ENCODE measurements at places on chromosomes 7 and 10.

DNA sequence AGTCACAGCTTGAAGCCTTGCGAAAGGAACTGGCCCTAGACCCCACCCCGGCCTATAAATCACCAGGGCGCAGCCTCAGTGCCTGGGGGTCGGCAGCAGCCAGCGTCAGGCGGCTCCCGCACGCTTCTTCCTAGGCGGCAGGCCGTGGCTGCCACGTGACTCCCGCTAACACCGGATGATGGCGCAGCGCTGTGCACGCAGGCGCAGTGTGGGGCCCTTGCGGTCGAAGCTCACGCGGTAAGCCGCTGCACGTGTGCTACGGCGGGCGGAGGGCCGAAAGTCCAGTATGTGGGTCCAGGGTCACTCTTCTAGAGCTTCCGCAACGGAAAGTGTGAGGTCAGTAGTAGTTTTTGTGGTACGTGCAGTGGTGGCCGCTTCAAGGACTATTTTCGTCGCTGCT is at the start of gene STK31:
STK31 (plus strand) TSS at position 220 of the 400 bp plus-strand sequence; CDS start at position 287, 67 bp downstream.
- no peak for DNase-seq
- H3K36me3 ChIP-seq, result no peaks in the 10 kb centered on the region
- no peak within 1 kb of the TSS for H3K27ac ChIP-seq

DNA sequence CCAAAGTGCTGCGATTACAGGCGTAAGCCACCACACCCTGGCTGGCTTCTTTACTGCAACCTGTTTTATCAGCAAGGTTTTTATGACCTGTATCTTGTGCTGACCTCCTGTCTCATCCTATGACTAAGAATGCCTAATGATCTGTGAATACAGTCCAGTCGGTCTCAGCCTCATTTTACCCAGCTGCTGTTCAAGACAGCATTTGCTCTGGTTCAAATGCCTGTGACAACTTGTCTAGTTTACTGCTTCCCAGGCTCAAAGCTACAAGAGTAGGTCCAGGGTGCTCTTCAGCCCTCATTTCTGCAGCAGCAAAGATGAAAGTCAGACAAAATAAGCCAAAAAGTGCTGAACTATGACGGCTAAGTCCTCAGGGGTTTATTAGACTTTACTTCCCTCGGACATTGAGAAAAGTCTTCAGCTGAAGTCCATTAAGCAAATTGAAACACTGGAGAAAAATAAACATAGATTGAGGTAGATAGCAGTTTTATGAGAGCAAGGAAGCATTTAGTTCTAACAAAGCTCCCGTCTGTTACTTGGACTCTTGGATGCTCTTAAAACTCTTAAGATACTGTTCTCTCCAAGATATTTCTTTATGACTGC is 12.5 kb upstream of the LYZL1 start:
- no peaks in the 10 kb centered on the region for H3K4me1 ChIP-seq
- H3K27me3 ChIP-seq, result no peaks in the 10 kb centered on the region
- DNase-seq, result no peak

GRCh38 chr7:116097365-116098009 is 66.9 kb upstream of the TFEC start:
- H3K4me1 ChIP-seq, result peaks cover 10% of the 10 kb centered on the region
- H3K36me3 ChIP-seq, result no peaks in the 10 kb centered on the region
- H3K27ac ChIP-seq, result no peak overlapping the region
- no peak for DNase-seq
- peaks cover 15% of the 10 kb centered on the region for H3K27me3 ChIP-seq

- no peaks in the 10 kb centered on the region for H3K27me3 ChIP-seq
- no peak for DNase-seq
- no peak overlapping the region for H3K27ac ChIP-seq
- no peak overlapping the region for H3K4me3 ChIP-seq
- H3K4me1 ChIP-seq, result no peaks in the 10 kb centered on the region
- H3K36me3 ChIP-seq, result no peaks in the 10 kb centered on the region
These were observed 118.2 kb downstream of the HBP1 start for GRCh38 chr7:107286751-107287621.

- peaks cover 88% of the 10 kb centered on the region for H3K27me3 ChIP-seq
- H3K36me3 ChIP-seq, result no peaks in the 10 kb centered on the region
- H3K4me3 ChIP-seq, result peak overlapping the region; percentile 60
- no peak for DNase-seq
- no peak overlapping the region for H3K27ac ChIP-seq
These were observed 80.8 kb downstream of the PAX2 start for GRCh38 chr10:100826031-100826651.

GRCh38 chr10:129809431-129809830 is 154.6 kb downstream of the EBF3 start:
- no peaks in the 10 kb centered on the region for H3K4me1 ChIP-seq
- H3K36me3 ChIP-seq, result no peaks in the 10 kb centered on the region
- no peak for DNase-seq

GRCh38 chr10:121478556-121478955 is 119.7 kb downstream of the FGFR2 start:
- no peak overlapping the region for H3K27ac ChIP-seq
- no peaks in the 10 kb centered on the region for H3K4me1 ChIP-seq
- no peaks in the 10 kb centered on the region for H3K36me3 ChIP-seq
- H3K27me3 ChIP-seq, result no peaks in the 10 kb centered on the region
- DNase-seq, result no peak

GRCh38 chr7:2110610-2111396 is 121.9 kb downstream of the MAD1L1 start:
- no peaks in the 10 kb centered on the region for H3K36me3 ChIP-seq
- H3K4me1 ChIP-seq, result no peaks in the 10 kb centered on the region
- DNase-seq, result no peak

- H3K4me1 ChIP-seq, result peaks cover 35% of the 10 kb centered on the region
- DNase-seq, result no peak
- H3K4me3 ChIP-seq, result peak overlapping the region; percentile 43
- no peaks in the 10 kb centered on the region for H3K36me3 ChIP-seq
- H3K27me3 ChIP-seq, result no peaks in the 10 kb centered on the region
- H3K27ac ChIP-seq, result peak overlapping the region; percentile 91
These were observed 44.0 kb upstream of the GRID1 start for GRCh38 chr10:86410542-86411124.

- peaks cover 13% of the 10 kb centered on the region for H3K4me1 ChIP-seq
- no peaks in the 10 kb centered on the region for H3K36me3 ChIP-seq
- no peak overlapping the region for H3K27ac ChIP-seq
- H3K27me3 ChIP-seq, result no peaks in the 10 kb centered on the region
These were observed 5.1 kb downstream of the SGMS1 start for GRCh38 chr10:50618624-50619023.

- no peak for DNase-seq
- H3K27ac ChIP-seq, result no peak overlapping the region
- H3K36me3 ChIP-seq, result no peaks in the 10 kb centered on the region
- H3K4me3 ChIP-seq, result no peak overlapping the region
- H3K27me3 ChIP-seq, result no peaks in the 10 kb centered on the region
These were observed 6.5 kb upstream of the INMT start for GRCh38 chr7:30745261-30745941.

DNA sequence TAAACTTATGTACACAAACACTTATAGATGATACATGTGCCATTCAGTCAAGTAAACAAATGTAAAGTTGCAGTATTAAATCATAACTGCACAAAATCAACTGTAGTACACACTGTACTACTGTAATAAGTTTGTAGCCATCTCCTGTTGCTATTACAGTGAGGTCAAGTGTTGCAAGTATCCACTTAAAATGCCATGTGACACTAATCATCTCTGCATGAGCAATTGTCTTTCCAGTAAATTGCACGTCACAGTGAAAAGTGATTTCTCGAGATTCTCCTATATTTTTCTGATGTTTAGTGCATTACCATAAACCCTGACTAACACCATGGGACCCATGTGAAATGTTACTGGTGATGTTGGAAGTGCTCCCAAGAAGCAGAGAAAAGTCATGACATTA is 293.3 kb upstream of the SP4 start:
- H3K4me3 ChIP-seq, result no peak overlapping the region
- no peaks in the 10 kb centered on the region for H3K36me3 ChIP-seq
- no peak overlapping the region for H3K27ac ChIP-seq

- H3K36me3 ChIP-seq, result no peaks in the 10 kb centered on the region
- H3K4me3 ChIP-seq, result no peak overlapping the region
- H3K27me3 ChIP-seq, result no peaks in the 10 kb centered on the region
- peaks cover 17% of the 10 kb centered on the region for H3K4me1 ChIP-seq
- no peak overlapping the region for H3K27ac ChIP-seq
- DNase-seq, result peak; percentile 15
These were observed 88.8 kb downstream of the SEMA3C start for GRCh38 chr7:80830010-80830409.

- H3K4me1 ChIP-seq, result no peaks in the 10 kb centered on the region
- H3K36me3 ChIP-seq, result no peaks in the 10 kb centered on the region
- DNase-seq, result no peak
- H3K27ac ChIP-seq, result no peak overlapping the region
- no peak overlapping the region for H3K4me3 ChIP-seq
- H3K27me3 ChIP-seq, result no peaks in the 10 kb centered on the region
These were observed 63.0 kb downstream of the MAPK8 start for GRCh38 chr10:48369501-48369900.

GRCh38 chr10:125392154-125392553 is 231.8 kb upstream of the CTBP2 start:
- no peaks in the 10 kb centered on the region for H3K36me3 ChIP-seq
- no peak overlapping the region for H3K4me3 ChIP-seq
- H3K27ac ChIP-seq, result no peak overlapping the region
- DNase-seq, result no peak
- no peaks in the 10 kb centered on the region for H3K4me1 ChIP-seq

DNA sequence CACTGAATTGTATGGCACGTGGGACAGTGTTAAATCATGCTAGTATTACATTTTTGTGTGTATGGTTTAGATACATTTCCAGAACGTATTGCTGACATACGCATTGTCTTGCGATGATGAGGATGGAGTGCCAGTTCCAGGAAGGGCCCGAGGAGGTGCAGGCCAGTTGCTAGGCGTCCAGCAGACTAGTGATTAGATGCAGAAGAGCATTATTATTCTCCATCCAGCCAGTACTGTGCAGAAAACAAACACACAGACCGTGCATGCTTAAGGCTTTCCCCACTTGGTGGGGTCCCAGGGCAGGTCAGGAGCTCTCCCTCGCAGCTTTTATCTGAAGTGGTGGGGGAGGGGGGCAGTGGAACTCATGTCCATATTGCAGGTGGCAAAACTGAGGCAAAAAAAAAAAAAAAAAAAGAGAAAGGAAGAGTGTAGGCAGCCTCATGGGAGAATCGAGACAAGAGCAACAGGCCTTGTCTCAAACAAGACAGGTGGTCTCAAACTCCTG is 189.2 kb downstream of the CAMK1D start:
- no peak overlapping the region for H3K27ac ChIP-seq
- DNase-seq, result no peak
- H3K4me1 ChIP-seq, result peaks cover 17% of the 10 kb centered on the region

DNA sequence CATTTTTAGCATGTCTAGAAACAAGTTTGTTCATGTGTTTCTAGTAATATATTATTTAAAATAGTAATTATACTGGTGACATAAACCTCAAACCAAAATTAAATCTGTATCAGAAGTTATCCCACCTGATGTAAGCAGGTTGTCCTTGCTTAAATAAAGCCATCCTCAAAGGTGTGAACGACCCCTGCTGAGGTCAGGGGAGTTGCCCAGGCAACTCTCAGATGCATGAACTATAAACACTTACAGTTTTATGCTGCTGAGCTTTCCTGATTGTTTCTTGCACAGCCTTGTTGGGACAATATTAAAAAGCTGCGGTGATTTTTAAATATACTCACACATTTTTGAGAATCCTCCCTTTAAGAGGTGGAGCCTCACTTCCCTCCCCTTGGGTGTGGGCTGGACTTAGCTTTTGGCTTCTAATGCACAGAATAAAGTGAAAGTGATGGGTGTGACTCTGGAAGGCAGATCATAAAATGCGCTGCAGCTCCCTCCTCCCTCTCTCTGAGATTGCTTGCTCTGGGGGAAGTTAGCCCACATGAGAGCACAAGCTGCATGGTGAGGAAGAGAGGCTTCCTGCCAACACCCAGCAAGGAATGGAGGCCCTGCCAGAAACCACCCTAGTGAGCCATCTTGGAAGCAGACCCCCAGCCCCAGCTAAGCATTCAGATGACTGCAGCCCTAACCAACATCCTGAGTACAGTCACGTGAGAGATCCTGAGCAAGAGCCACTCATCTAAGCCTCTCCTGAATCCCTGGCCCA is 152.7 kb downstream of the SKIDA1 start:
- no peaks in the 10 kb centered on the region for H3K36me3 ChIP-seq
- DNase-seq, result peak; percentile 30
- no peak overlapping the region for H3K27ac ChIP-seq
- no peaks in the 10 kb centered on the region for H3K4me1 ChIP-seq

- H3K27ac ChIP-seq, result no peak overlapping the region
- no peak overlapping the region for H3K4me3 ChIP-seq
- no peaks in the 10 kb centered on the region for H3K4me1 ChIP-seq
- DNase-seq, result no peak
- no peaks in the 10 kb centered on the region for H3K27me3 ChIP-seq
- no peaks in the 10 kb centered on the region for H3K36me3 ChIP-seq
These were observed 58.9 kb upstream of the STRIP2 start for GRCh38 chr7:129375141-129375938.

- no peak overlapping the region for H3K4me3 ChIP-seq
- H3K4me1 ChIP-seq, result no peaks in the 10 kb centered on the region
These were observed 198.2 kb downstream of the TCF7L2 start for GRCh38 chr10:113148071-113148825.

DNA sequence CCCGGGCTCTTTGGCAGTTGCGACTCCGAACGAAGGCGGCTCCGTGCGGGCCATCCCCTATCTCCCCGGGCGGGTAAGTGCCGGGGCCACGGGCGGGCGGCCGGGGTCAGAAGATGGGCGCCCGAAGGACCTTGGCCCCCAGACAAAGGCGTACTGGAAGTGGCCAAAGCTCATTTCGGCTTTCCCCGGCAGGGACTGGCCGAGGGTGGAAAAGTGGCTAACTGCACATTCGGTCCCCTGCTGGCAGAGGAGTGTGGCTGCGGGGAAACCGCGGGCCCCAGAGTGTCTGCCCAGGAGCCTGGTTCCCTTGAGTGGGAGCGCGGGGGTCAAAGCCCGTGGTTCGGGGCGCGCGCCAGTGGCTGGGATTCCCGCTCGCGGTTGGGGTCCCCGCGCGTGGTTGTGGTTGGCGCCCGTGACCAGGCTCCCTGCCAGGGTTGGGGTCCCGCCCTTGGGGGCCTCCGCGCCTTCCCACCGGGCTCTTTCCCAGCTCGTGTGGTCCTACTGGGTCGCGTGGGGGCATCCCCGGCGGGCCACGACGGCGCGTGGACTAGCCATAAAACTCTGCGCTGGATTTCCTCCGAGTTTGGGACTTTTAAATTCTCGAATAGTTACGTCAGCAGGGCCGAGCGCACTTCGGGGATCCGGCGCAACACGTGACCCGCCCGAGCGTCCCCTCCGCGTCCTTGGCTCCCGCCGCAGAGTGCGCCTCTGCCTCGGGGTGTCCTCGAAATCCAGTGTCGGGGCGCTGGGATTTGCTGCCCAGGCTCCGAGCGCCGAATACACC is 124.4 kb downstream of the TACC2 start:
- H3K36me3 ChIP-seq, result no peaks in the 10 kb centered on the region
- no peak for DNase-seq
- no peak overlapping the region for H3K27ac ChIP-seq
- H3K4me1 ChIP-seq, result no peaks in the 10 kb centered on the region

GRCh38 chr10:74988054-74988775 is 123.2 kb upstream of the SAMD8 start:
- H3K36me3 ChIP-seq, result no peaks in the 10 kb centered on the region
- H3K4me3 ChIP-seq, result peak overlapping the region; percentile 5
- peaks cover 28% of the 10 kb centered on the region for H3K4me1 ChIP-seq
- H3K27ac ChIP-seq, result peak overlapping the region; percentile 11
- peak; percentile 48 for DNase-seq

GRCh38 chr7:3747467-3747866 is 446.4 kb downstream of the SDK1 start:
- H3K27ac ChIP-seq, result no peak overlapping the region
- DNase-seq, result no peak
- no peaks in the 10 kb centered on the region for H3K36me3 ChIP-seq
- no peaks in the 10 kb centered on the region for H3K4me1 ChIP-seq
- H3K4me3 ChIP-seq, result no peak overlapping the region

Measured in MM.1S (cell line).